Renal cortex interstitium (tissue), 15 donors: ENCODE measurements at places on chromosomes 2 and 18.

GRCh38 chr2:229314117-229314516, 43.0 kb upstream of the PID1 start:
- DNase-seq = no peak

GRCh38 chr18:2825613-2826175, 21.1 kb upstream of the EMILIN2 start:
- no peak for DNase-seq

GRCh38 chr2:66957677-66958076, 439.5 kb upstream of the ETAA1 start:
- DNase-seq = no peak

DNA sequence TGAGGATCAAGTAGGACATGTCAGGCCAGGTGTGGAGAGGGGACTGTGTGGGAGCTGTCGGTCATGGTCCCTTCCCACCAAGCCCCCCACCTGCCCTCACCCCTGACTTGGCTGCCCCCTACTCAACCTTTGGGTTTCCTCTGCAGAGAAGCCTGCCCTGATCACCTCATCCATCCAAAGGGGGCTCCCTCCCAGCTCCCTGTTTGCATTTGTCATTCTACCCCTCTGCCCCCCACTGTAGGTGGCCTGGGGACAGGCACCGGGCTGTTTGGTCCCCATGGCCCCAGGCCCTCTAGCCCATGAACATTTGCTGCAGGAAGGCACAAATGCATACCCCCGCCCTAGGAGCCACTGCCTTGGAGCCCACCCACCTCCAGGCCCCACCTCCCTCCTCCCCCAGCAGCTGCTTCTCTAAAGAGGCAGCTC, 115.0 kb downstream of the SMAD7 start:
- no peak for DNase-seq

- peak; percentile 86 for DNase-seq
These were observed 845 bp upstream of the CDC42EP3 start for GRCh38 chr2:37672104-37672869.

- no peak for DNase-seq
These were observed 686 bp upstream of the SNORC start for GRCh38 chr2:232869138-232870017.
